ENCODE measurements at places on chromosomes 4 and X.

GRCh38 chrX:136104936-136105335 lies 42.4 kb upstream of the FHL1 start:
- no peak for DNase-seq

DNA sequence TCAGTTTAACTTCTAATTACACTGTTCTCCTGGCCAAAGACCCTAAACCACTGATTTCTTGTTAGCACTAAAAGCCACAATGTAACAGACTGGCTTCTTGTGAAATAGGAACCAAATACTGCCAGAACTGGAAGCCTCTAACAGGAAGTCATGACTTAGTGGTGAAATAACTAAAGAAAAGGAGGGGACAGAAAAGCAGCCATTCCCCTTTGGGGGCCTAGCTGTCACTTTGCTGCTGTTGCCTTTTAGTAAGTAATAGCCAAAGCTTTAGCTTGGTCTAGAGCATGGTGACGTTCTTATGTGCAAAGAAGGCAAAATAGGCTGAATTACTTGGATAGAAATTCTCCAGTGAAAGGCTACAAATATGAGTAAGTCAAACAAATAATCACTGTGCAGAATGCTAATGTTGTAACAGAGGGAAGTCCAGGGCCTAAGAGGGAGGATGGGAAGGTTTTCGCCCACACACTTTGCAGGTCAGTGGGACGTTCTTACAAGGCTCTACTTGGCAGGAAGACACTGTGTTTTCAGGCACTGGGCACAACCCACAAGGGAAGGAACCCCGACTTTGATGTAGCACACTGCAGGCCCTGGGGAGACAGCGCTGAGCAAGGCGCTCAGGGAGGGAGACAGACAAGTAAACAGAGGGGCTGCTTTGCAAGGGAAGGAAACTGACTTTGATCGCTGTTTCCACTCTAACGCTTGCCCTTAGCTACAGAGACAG lies 16.7 kb downstream of the GAB3 start:
- DNase-seq = no peak

GRCh38 chr4:155107059-155107458 lies 101.4 kb upstream of the NPY2R start:
- no peak for DNase-seq

GRCh38 chrX:41336447-41336846 lies 2.5 kb downstream of the DDX3X start:
- DNase-seq = no peak

- DNase-seq = peak; percentile 2
These were observed 72.2 kb upstream of the VBP1 start for GRCh38 chrX:155143959-155144548.

GRCh38 chrX:134547047-134547679 lies 87.2 kb downstream of the HPRT1 start:
- no peak for DNase-seq

GRCh38 chr4:182238355-182238931 lies 4.8 kb upstream of the TENM3 start:
- no peak for DNase-seq

- no peak for DNase-seq
These were observed 25.3 kb downstream of the IQCM start for GRCh38 chr4:149790172-149790907.

GRCh38 chrX:41457613-41458192 lies 10.6 kb downstream of the NYX start:
- DNase-seq = no peak

GRCh38 chrX:102835504-102836146 lies 101.4 kb upstream of the RAB40AL start:
- no peak for DNase-seq

DNA sequence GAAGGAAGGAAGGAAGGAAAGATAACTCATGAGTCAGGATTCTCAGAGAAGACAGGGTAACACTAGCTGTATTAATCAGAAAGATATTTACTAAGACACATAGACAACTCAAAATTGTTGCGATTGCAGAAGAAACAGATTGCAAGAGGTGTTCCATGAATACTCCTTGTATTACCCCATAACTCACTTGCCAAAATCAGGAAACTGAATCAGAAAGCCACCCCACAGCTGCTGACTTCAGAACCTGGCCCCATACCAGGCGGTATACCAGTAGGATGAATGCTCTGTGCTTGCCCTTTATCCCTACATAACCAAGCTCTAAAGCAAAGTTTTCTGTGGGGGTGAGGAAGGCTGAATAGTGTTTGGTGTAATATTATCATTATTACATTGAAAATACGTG lies 468.5 kb downstream of the IQCM start:
- DNase-seq = no peak

DNA sequence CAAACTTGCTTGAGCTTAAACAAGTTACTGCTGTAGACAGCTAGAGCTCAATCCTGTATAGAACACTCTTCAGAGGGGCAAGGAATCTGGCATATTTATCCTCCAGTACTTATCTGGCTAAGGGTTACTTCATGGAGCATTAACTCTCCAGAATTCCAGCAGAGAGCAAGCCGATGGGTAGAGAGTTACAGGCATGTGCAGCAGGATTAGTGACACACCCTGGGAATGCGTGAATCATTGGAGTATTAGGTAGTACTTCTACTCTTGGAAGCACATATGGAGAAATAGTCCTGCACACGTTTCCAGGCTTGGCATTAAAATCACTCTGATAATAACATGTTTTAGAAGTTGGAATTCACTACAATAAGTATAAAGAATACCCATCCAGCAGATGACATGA lies 35.4 kb downstream of the GRXCR1 start:
- no peak for DNase-seq

DNA sequence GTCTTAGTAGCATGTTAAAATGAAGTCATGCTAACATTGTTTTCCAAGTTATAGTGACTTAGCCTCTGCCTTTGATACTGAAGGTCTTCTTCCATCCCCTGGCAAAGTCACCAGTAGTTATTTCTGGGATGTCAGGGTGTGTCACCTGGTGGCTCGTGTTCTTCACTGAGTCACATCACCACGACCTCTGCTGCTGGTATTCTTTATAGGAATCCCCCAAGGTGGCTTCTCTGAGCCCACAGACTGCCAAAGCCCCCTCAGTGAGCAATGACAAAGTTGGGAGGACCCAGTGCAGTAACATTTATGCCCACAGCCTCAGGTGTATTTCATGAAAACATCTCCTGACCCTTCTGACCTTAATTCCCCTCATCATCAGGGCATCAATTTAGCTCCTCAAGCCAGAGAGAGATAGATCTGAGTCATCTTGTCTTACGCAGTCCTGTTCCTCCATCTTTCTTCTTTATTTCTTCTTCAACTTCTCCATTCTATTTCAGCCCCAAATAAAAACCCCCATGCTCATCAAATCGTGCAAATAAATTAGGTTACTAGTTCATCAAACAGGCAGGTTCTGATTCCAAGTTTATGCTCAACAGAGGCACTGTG lies 29.3 kb upstream of the GPRIN3 start:
- no peak for DNase-seq

- DNase-seq = no peak
These were observed 1.2 kb downstream of the SLAIN2 start for GRCh38 chr4:48342606-48342880.

DNA sequence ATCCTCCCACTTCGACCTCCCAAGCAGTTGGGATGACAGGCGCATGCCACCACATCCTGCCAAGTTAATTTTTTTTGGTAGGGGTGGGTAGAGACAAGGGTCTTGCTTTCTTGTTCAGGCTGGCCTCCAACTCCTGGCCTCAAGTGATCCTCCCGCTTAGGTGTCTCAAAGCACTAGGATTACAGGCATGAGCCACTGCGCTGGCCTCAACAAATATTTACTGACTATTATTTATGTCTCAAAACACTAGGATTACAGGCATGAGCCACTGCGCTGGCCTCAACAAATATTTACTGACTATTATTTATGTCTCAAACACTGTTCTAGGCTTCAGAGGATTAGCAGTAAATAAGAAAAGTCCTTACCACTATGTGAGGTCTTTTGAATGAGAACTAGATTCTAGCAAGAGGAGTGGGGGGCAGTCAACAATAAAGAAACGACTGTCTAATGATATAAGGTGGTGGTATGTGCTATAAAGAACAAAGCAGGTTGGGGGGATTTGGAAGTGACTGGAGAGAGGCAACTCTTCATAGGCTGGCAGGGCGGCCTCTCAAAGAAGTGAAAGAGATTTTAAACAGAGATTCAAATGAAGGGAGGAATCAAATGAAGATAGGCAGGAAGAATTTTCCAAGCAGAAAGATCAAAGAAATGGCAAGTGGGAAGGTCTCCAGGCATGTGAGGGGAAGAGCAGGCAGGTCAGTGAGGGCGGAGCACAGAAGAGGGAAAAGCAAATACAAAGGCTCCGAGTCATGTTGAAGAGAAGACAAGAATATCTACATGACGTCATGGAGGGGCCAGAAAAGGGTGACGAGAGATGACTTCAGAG lies 12.7 kb upstream of the ACSL1 start:
- DNase-seq = no peak

GRCh38 chrX:17413228-17413627 lies 38.2 kb downstream of the NHS start:
- no peak for DNase-seq

- no peak for DNase-seq
These were observed 3.3 kb downstream of the XPNPEP2 start for GRCh38 chrX:129741880-129742758.

DNA sequence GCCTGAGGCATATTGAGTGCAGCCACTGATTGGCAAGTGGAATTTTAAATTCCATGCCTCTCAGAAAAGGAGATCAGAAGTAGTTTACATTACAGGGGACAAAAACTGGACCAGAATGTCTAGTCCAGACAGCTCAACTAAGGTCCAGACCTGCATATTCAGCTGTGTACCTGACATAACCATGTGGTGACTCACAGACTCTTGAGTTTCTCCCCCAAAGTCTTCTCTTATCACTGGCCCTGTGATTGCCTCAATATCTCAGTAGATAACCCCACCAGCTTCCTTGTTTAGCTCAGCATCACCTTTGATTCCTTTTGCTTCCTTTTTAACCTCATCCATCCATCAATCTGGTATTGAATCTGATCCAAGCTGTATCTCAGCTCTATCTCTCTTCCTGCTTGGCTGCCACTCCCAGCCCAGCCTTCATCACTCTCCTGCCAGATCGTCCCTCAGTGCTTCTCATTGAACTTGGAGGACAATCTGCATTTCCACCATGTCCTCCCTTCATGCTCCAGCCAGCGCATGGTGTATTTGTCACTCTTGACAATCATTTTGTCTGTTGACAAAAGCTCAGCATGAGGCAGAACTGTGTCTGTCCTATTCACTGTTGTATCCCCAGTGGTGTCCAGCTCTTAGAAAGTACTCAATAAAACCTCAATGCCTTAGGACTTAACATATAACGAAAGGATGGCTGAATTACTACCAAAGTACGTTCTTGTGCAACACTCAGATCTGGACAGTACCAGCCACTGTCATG lies 27.8 kb upstream of the SLC2A9 start:
- no peak for DNase-seq

DNA sequence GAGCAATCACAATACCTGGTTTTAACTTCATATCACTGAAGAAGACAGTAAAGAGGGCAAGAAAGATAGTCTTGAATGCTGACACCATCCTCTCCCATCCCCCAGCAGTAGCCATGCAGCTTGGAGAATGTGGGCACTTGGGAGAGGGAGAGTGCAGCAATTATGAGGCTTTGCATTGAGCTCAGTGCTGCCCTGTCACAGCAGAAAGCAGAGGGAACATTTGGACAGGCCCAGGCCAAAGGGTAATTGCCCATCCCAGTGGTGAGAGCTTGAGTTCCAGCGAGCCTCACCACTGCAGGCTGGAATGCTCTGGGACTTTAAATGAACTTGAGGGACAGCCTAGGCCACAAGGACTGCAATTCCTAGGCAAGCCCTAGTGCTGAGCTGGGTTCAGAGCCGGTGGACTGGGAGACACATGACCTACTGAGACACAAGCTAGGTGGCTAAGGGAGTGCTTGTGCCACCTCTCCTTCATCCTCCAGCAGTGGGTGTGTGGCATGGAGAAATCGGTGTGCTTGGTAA lies 36.3 kb downstream of the CORIN start:
- DNase-seq = no peak

DNA sequence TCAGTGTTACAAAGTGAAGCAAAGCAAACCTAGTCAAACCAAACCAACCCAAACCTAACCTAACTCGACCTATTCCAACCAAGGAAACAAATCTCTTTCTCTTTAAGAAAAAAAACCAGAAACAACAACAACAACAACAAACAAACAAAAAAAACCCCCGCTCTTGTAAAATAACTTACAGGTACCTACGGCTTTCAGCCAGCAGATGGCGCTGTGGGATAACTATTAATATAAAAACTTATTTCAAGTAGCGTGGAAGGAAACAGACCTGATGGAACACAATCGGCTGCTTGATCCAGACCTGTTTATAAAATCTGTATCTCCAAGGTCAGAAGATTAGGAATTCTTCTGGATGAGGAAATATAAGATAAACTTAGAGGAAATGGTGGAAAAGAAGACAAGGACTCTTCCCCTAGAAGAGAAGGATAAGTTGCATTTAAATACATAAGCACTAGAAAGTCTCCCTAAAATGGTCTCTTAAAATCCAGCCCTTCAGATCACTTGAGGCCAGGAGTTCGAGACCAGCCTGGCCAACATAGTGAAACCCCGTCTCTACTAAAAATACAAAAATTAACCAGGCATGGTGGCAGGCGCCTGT lies 34.4 kb upstream of the CDKL5 start:
- peak; percentile 42 for DNase-seq

DNA sequence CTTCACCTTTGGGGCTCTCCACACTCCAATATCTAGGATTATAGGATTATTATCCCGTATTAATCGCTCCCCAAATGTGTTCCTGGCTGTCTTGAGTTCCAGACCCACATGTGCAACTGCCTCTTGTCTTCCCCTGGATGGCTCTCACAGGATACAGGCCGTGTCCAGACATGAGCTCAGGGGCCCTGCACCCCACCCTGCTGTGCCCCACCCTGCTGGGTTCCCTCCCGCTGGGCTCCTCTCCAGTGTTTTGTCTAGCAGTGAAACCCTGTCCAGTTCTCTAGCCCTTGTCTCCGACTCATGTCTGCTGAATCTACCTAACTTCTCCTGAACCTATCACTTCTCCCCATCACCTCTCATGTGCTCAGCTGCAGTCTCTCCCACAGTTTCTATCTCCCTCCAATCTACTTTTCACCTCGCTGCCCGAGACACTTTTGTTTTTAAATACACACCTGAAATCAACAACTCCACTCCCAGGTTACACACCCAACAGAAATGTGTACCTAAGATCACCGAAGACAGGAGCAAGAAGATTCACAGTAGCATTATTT lies 2.0 kb downstream of the RNF212 start:
- no peak for DNase-seq

GRCh38 chrX:989959-990510 lies 222.4 kb downstream of the CRLF2 start:
- no peak for DNase-seq

GRCh38 chr4:94944726-94945125 lies 187.0 kb downstream of the BMPR1B start:
- no peak for DNase-seq
